ENCODE measurements at places on chromosomes 2 and 18.

- DNase-seq: no peak
Observed at GRCh38 chr18:2532797-2533196, 38.5 kb downstream of the METTL4 start.

- DNase-seq: no peak
Observed at GRCh38 chr2:84481702-84482101, 22.6 kb upstream of the SUCLG1 start.

DNA sequence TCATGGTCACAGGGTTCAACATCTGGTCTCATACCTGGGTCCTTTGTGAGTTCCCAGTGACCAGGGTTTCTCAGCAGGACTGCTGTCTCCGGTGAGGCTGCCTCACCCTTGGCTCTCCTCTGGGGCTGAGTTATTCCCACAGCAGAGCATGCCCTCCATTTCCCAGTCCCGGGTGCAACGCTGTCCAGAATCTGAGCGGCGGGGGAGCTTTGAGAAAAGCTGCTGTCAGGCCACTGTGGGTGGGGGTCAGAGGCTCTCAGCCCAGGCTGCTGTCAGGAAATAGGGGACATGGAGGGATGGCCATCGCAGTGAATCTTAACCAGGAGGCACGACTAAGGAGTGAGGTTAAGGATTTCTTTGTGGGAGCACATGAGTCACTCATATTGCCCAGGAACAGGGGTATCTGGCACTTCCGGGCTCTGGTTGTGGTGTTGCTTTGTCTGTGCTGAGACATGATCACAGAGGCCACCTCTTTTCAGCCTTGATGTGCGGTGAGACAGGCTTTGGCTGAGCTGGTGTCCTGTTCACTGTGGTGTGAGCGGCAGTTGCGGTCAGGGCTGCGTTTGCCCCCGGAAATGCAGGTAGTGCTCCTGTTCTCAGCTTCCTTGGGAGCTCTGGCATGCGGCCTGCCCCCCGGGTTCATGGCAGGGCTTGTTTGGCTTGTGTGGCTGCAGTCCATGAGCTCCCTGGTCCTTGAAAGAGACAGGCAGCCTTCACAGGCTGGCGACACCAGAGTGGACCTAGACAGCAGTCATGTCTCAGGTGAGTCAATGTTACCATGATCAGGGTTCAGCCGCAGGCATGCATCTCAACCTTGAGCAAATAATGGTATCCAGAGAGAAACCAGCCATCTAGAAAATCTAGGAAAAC is 310.7 kb upstream of the MYT1L start:
- no peak for DNase-seq

GRCh38 chr2:105488285-105488684 is 89.4 kb upstream of the FHL2 start:
- no peak for DNase-seq

GRCh38 chr2:226478109-226478809 is 321.4 kb downstream of the IRS1 start:
- no peak for DNase-seq

- no peak for DNase-seq
Observed at GRCh38 chr2:41999128-41999480, 48.7 kb upstream of the PKDCC start.

DNA sequence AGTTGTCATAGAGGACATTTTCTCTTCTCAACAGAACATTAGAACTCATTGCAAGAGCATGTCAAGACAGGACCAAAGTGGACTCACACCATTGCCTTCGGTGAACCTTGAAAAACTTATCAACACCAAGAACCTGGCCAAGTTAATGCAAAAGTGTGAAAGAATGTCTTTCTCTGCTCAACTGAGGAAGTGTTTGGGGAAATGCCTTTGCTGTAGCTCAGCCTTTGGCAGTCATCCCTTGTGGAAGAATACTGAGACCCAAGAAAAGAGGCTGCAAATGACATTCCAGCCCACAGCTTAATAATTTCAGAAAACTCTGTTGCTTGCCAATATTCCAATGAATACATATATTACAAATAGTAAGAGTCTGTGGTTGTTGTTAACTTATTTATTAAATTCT is 728.8 kb upstream of the PIK3C3 start:
- DNase-seq: no peak

GRCh38 chr18:78813936-78814710 is 165.5 kb upstream of the SALL3 start:
- no peak for DNase-seq

Data from T-helper 9 cell (primary cell).